A549 treated with Hydrocortisone at 1 μM for 4 hours (cell line): ENCODE measurements at places on chromosomes 1 and 21. TPM values are rescaled to one million over a fixed set of nuclear protein-coding genes. Genes with fewer than 3 reads are reported as not detected.

CHI3L1 gene
- not detected in 5 replicates for total RNA-seq

PADI1 gene
- total RNA-seq, result 0.98 to 1.7 TPM (median 1.2 TPM) in 5 replicates

KCNJ9 gene
- not detected in 5 replicates for total RNA-seq

OR2T5 gene
- not detected in 5 replicates for total RNA-seq

RGS16 gene
- 0.18 to 0.45 TPM (median 0.24 TPM) in 5 replicates for total RNA-seq

CSRP1 gene
- total RNA-seq, result 368 to 625 TPM (median 383 TPM) in 5 replicates

LRRC38 gene
- total RNA-seq, result 0.05 to 0.08 TPM in 2 of 5 replicates, not detected in the others
